ENCODE measurements at places on chromosomes 5 and 9.

DNA sequence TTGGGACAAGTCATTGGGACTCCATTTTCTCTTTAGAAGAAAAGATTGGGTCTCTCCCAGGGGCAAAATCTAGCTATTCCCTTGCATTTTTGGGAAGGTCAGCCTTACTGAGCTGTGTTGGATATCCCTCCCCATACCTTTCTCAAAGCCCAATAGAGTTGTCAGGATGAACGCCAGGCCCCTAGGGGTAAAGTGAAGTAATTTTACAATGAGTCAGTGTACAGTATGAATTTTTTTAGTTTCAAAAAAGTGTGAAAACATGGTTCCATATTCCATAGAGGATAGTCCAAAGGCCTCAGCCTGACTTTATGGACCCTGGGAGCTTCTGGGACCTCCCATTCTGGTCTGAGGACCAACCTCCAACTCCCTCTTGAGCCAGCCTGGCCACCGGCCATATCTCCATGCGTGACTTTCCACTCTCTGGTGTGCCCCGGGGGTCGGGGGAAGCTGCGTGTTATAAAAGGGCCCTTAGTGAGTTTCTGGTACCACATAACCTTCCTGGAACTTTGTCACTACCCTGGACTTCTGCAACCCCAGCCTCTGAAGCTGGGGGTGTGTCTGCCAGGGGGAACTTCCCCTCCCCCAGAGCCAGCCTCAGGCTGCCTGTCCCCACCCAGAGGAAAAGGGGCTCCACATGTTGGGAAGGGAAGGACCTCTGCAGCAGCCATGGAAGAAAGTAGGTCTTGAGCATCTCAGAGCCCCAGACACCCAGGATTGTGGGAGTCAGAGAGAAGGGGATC, 52.4 kb upstream of the SYNPO start:
- DNase-seq: no peak

GRCh38 chr5:103674739-103675138, 112.2 kb upstream of the NUDT12 start:
- no peak for DNase-seq

- no peak for DNase-seq
Measured at GRCh38 chr5:538271-538771, 14.1 kb upstream of the SLC9A3 start.

GRCh38 chr9:90002397-90003271, 397.8 kb downstream of the GADD45G start:
- no peak for DNase-seq

- no peak for DNase-seq
Measured at GRCh38 chr9:138003485-138004190, 126.1 kb downstream of the CACNA1B start.

- no peak for DNase-seq
Measured at GRCh38 chr5:16656561-16657191, 39.9 kb upstream of the RETREG1 start.

GRCh38 chr5:163104464-163104863, 332.9 kb upstream of the CCNG1 start:
- no peak for DNase-seq

GRCh38 chr9:34999576-34999975, 10.0 kb downstream of the DNAJB5 start:
- DNase-seq: no peak

GRCh38 chr9:125759764-125760129, 12.6 kb downstream of the PBX3 start:
- DNase-seq: no peak

- DNase-seq: no peak
Measured at GRCh38 chr9:109775516-109775915, 4.5 kb upstream of the PALM2AKAP2 start.

- no peak for DNase-seq
Measured at GRCh38 chr9:20504930-20505329, 117.4 kb downstream of the MLLT3 start.

DNA sequence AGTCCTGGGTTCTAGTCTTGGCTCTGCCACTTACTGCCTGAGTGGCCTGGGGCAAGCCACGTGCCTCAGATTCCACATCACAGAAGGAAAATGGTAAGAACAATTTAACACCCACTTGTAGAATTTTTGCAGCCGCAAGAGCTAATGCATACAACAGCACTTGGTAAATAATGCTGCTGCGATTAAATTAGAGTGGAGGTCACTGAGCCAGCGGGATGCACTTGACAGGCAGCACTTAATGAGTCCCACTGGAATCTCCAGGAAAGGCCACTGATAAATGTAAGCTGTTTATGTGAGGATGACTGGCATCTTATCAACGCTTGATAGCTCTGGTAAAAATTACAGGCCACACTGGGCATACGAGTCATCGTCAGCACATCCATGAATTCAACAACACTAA, 59.4 kb upstream of the UBTD2 start:
- no peak for DNase-seq

DNA sequence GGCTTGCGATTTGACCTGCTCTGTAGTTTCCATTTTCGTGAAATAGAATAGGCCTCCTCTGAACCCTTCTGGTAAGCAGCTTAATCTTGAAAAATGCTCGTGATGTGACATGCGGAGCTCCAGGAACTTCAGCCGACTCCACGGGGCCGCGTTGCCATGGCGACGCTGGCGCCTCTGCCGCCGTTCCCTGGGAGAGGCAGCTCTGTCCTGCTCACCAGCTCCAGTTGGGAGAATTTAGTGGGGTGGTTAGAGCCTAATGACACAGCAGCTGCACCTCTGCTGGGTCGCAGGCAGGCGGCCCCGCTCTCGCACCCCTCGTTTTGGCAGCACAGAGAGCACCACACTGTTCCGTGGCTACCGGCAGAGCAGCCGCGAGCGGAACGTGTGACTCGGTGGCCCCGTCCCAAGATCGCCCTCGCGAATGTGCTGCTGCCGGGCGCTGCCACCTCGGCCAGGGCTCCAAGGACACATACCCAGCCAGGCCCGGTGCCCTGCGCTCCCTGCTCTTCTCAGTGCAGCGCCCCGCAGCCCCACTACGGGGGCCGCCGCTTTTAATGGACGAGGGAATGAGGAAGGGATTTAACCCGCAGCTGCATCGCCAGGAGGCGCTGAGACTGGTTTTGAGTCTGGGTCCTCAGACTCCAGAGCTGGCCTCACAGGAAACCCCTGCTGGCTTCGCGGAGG, 131.2 kb upstream of the LMX1B start:
- DNase-seq: no peak

- no peak for DNase-seq
Measured at GRCh38 chr5:137034764-137035479, 464.2 kb downstream of the SPOCK1 start.

- no peak for DNase-seq
Measured at GRCh38 chr9:109482391-109482916, 15.7 kb downstream of the PTPN3 start.

- no peak for DNase-seq
Measured at GRCh38 chr5:160458806-160459800, 37.4 kb downstream of the PTTG1 start.

GRCh38 chr9:11063263-11063662, 450.5 kb upstream of the PTPRD start:
- no peak for DNase-seq

DNA sequence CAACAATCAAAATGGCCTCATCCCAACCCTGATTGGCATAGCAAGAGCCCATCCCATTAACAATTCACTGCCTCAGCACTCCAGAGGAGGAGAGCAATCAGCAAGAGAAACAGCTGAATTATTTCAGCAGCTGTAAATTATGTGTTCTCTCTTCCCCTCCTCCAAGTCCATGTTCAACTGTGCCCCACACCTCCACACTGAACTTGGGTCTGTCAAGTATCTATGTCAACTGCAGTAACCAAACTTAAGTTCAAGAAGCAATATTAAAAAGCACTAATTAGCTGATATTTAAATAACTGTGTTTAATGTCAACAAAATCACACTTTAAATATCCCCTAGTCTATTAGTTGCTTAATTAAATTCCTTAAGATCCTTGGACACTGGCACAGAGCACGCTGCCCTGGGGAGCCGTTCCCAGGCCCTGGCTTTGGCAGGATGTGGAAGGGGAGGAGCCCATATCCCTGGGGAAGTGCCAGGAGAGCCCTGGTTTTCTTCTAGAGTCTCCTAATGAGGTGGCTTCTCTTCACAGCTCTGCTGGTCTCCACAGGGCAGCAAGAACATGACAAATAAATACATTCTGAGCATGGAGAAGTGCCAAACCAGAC, 50.6 kb downstream of the SIL1 start:
- DNase-seq: no peak

DNA sequence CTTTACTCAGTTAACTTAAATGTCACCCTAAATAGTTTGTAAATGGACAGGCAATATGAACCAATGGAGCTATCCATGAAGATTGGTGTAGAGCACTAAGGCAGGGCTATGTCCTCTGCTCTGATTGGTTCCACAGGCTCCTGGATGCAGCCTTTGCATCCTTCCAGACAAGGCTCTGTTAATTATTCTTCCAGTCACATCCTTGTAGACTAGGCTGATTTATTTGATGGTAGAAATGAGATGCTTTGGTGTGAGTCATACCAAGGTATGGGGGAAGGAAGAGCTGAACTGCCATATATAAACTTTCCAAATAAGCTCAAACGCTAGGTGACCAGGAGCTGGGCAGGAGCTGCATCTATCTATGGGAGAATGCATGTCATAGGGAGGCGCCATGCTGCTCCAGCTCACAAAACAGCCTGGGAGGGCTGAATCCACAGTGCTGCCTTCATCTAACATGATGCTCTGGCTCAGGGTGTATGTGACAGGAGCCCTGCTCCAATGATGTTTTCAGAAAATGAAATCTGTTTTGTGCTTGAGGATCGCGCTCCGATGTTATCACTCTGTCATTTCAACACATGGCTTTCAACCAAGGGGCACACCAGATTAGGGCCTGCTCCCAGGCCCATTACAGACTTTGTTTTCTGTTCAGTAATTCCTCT, 818.0 kb upstream of the ZNF608 start:
- no peak for DNase-seq

- DNase-seq: no peak
Measured at GRCh38 chr9:111736714-111737113, 58.0 kb downstream of the SHOC1 start.

DNA sequence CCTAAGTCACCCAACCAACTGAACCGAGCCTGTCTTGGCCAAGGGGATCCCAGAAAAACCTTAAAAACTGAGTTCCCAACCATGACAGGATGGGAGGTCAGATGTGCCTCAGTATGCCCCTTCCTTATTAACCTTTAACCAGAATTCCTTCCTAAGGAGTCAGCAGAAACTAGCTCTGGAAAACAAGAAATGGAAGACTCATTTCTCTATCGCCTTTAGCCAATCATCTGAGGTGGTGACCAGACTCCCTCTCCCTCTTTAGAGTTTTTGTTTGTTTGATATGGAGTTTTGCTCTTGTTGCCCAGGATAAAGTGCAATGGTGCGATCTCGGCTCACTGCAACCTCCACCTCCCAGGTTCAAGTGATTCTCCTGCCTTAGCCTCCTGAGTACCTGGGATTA, 37.5 kb downstream of the SLC28A3 start:
- no peak for DNase-seq

- no peak for DNase-seq
Measured at GRCh38 chr5:103374473-103374963, 116.0 kb downstream of the MACIR start.

GRCh38 chr9:99189887-99190596, 31.7 kb downstream of the ALG2 start:
- no peak for DNase-seq

DNA sequence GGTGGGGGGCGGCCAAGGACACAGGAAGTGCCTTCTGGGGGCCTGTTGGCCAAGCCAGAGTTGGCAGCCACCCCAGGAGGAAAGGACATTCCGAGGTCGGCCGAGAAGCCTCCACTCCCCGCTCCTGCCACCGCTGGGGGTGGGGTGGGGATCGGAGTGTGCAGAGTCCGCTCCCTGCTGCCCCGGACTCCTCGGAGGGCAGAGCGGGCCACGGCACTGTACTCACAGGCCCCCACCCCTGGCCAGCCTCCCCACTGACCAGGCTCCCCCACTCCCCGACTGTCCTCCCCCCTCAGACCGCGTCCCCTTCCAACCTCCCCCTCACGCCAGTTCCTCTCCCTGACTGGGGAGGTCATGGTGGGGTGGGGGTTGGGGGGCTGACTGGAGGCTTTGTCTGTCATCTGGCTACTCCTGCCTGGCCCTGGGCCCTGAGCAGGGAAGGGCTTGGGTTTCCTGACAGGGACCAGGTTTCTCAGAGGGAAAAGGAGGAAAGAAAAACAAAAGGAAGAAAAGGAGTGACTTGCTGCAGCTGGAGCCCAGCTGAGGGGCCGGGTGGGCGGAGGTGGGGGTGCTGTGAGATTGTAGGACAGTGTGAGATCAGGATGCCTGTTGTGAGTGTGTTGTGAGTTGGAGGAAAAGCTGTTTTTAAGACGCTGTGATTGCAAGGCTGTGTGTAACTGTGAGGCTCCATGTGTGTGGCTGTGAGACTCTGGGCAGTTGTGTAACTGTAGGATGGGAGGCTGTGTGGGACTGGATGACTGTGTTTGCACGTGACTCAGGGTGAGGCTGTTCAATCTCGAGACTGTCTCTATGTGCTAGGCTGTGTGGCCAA, 29.7 kb downstream of the CNTFR start:
- no peak for DNase-seq

DNA sequence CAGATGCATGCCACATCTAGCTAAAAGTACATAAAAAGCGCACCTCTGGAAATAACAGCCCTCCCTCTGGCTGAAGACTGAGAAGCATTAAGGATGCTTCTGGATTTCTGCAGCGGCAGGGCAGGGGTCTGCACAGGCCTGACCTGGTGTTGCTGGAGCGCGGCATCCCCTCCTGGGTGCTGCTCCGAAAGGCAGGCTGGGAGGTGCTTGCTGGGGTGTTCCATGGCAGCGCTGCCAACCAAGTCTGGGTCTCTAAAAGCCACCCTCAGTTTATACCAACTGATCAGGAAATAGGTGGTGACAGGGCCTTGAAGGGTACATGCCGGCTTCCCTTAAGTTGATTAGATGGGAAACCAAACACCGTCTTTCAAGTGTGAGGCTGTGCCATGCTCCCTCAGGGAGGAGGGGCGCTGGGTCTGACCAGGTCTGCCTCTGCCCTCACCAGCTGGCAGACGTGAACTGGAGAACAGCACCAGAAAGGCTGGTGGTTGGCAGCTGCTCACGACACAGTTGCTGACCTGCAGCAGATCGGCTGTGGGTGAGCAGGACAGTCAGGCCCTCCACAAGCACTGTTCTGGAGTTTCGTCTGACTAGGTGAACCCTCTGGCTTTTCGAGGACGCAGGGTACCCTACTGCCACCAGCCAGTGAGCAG, 81.6 kb downstream of the DAP start:
- no peak for DNase-seq

Data from activated CD4-positive, CD25-positive, alpha-beta regulatory T cell (primary cell).